ENCODE measurements at places on chromosomes 12 and 14. TPM values are rescaled to one million over a fixed set of nuclear protein-coding genes. Genes with fewer than 3 reads are reported as not detected.

GRCh38 chr14:95876761-95877538 is at the start of gene TUNAR:
Gene TUNAR (plus strand): TSS chr14:95876832.
- DNase-seq, result no peak

DNA sequence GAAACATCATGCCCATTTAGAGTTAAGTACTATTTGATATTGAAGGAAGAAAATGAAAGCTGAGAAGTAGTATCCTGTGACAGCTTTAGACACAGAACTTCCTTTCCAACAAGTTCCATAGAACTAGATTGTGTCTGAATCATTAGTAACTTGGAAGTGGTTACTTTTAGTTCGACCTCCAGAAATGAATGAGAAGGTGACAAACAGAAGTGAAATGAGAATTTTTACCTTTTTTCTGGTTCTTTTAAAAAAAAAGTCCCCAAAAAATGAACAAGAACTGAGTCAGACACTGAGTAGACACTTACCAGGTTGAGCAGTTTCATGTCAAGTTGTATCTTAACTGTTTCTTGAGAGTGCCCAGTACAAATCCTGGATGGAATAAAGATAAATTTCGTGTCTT is 3.0 kb downstream of the ATP6V0A2 start:
- no peak for DNase-seq

DNA sequence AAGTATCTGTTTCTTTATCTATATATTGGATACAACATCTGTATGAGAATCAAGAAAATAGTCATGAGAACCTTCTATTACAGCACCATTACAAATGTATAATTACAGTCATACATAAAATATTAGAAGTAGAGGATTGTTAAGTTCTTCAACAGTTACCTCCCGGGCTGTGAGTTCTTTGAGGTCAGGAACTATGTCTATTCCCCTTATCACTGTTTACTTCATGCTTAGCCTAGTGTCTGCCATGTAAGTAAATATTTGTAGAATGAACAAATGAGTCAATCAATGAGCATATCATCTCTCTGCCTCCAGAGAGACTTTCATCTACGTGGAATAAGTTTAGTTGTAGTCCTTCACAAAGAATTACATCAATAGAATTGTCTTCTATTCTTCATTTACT is 47.2 kb downstream of the PUS7L start:
- DNase-seq, result no peak

The SPTSSA gene
- total RNA-seq, result 15.9 TPM

The IAPP gene
- total RNA-seq, result not detected

- DNase-seq, result no peak
Measured at GRCh38 chr12:91744597-91744996, 401.0 kb downstream of the BTG1 start.

- DNase-seq, result no peak
Measured at GRCh38 chr14:51620056-51620455, 31.7 kb upstream of the FRMD6 start.

DNA sequence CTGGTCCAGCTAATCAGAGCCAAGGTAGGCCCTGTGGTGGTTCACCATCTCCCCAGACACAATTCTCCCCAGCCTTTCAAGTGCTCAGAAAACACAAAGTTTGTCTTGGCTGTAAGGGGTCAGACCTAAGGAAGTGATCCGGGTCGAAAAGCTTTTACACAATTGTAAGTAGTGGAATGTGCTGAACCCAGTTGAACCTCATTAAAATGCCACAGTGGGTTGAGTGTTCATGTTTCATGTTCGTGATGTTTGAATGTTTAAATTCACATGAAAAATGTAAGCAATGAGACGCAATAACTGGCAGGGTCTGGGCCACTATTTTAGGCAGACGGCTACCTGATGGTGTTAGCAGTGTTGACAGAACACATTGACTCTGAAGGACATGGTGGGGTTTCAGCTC is 60.9 kb upstream of the JDP2 start:
- DNase-seq, result peak; percentile 8

- DNase-seq, result no peak
Measured at GRCh38 chr14:64176330-64176729, 117.8 kb downstream of the ESR2 start.

GRCh38 chr12:38547586-38547985 is 231.0 kb downstream of the ALG10B start:
- DNase-seq, result no peak

- DNase-seq, result no peak
Measured at GRCh38 chr14:44317441-44317746, 189.7 kb downstream of the FSCB start.

- DNase-seq, result no peak
Measured at GRCh38 chr14:69050240-69051184, 71.4 kb upstream of the ACTN1 start.

GRCh38 chr14:75636100-75636692 is 24.5 kb downstream of the ERG28 start:
- DNase-seq, result peak; percentile 70

DNA sequence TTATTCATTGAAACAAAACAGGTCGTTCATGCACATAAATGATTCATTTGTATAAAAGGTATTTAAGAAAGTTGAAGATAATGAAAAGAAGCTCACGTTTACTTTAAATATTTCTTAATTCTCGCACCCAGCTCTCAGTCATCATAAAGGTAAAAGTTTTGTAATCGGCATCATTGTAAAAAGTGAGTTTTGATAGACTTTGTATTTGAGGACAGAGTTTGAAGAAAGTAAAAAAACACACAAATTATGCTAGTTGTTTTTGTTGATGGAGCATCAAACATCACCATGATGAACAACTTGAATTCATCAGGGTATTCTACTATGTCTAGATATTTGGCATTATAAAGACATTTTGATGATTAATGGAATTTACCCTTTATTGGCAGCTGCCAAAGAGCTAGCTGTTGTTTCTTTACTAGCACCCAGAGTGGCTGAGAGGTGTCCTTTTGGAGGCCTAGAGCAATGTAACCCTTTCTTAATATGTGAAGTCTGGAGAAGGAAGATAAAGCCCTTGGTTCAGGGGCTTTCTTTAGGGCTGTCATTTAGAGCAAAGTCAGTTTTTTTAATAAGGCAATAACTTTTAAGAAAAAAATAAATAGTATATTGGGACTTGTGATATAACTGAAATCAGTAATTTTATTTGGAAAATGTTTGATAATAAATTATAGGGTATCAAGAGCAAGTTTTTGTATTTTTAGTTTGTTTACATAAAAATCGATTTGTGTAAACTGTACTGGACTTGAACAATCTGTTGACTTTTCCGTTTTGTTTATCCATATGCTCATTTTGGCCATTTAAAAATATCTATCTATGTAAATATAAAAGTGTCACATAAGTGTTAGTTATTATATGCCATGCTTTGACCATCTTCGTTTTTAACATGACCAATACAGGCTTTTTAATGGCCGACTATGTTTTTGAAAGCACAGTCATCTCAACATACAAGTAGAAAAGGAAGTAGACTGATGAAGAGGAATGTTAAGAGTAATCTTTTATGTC is 7.4 kb downstream of the GLRX5 start:
- no peak for DNase-seq

DNA sequence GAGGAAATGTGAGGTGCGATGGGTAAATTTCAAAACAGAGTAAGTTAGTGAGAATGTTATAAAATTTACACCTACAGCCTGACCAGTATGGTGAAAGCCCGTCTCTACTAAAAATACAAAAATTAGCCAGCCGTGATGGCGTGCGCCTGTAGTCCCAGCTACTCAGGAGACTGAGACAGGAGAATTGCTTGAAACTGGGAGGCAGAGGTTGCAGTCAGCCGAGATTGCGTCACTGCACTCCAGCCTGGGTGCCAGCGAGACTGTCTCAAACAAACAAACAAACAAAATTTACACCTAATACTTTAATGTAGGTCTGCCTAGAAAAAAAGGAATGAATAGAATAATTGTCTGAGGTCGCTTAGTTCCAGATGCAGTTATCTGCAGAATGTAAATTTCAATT is 37.6 kb downstream of the SLC2A14 start:
- no peak for DNase-seq

GRCh38 chr12:40188558-40189320 is 36.1 kb upstream of the LRRK2 start:
- DNase-seq, result no peak

The OASL gene
- total RNA-seq, result 1.2 TPM

The TPH2 gene
- total RNA-seq, result not detected

The SMIM41 gene
- total RNA-seq, result 2.0 TPM

- DNase-seq, result no peak
Measured at GRCh38 chr12:15823360-15824128, 34.4 kb upstream of the EPS8 start.

DNA sequence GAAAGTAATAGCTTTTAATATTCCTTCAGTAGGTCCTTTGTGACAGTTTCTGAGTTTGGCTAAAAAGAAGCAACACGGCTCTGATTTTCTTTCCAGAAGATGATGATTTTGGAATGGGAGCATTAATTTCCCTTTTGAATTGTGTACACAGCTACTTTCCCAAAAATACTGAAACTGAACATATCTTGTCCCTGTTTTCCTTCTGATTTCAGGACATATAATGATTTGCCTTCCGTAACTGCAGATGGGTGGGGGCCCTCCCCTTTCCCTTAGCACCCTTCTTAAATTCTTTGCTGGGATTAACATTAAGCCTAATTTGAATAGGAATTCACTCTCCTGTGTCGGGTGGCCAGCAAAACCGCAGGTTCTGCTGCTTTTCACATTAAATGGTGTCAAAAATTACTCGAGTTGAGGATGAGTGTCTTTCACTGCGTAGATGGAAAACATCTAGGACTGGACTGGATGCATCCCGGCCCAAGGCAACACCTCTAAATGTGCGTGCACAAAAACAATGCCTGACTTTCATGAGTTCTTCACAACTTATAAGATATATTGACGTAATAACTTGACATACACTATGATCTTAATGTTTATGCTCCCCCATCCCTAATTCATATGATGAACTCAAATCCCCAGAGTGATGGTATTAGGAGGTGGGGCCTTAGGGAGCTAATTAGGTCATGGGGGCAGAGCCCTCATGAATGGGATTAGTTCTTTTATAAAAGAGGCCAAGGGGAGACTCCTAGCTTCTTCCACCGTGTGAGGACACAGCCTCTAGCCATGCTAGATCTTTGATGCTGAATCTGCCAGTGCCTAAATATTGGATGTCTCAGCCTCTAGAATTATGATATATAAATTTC is 158.1 kb downstream of the AEBP2 start:
- no peak for DNase-seq

DNA sequence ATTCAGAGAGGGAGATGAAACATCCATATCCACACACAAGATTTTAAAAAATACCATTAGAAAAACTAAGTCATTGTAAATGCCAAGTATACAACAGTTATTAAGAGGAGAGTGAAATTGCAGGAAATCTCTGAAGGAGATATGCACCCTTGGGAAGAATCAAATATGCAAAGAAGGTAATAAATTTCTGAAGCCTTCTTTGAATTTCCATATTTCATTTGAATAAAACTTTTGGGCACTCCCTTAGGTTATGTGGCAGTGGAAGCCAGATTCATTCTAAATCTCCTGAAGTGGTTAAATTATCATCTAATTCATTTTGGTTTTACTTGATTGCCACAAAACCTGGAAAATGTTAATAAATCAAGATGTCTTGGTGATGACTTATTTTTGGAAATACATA is 138.9 kb upstream of the CLEC14A start:
- no peak for DNase-seq

DNA sequence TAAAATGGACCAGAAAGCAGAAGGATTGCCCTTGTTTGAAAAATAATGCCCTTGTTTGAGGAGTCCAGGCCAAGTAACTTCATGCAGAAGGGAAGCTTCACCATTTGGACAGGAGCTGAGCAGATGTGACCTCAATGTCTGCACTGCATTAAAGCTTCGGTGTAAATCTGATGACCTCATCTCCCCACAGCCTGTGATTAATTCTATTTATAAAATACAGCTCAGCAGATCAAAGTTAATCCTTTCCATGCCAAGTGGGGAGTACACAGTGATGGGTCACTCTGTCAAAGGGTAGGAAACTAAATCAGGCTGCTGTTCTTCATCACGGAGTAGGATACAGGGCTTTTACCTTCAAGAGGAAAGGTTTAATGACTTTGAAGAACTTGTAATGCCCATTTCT is 533.7 kb downstream of the RPS29 start:
- peak; percentile 69 for DNase-seq

- DNase-seq, result no peak
Measured at GRCh38 chr12:1050059-1050707, 59.2 kb downstream of the ERC1 start.

The KLHDC1 gene
- total RNA-seq, result 5.4 TPM

DNA sequence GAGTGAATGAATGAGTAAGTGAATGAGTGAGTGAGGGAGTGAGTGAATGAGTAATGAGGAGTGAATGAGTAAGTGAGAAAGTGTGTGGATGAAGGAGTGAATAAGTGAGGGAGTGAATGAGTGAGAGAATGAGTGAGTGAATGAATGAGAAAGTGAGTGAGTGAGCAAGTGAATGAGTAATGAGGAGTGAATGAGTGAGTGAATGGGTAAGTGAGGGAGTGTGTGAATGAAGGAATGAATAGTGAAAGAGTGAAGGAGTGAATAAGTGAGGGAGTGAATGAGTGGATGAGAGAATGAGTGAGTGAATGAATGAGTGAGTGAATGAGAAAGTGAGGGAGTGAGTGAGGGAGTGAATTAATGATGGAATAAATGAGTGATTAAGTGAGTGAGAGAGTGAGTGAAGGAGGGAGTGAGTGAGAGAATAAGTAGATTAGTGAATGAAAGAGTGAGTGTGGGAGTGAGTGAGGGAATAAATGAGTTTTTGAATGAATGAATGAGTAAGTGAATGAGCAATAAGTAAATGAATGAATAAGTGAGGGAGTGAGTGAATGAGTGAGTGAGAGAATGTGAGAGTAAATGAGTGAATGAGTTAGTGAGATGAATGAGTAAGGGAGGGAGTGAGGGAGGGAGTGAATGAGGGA is 364.5 kb downstream of the ADGRD1 start:
- no peak for DNase-seq

GRCh38 chr12:126036348-126036747 is 971.1 kb downstream of the AACS start:
- DNase-seq, result no peak

DNA sequence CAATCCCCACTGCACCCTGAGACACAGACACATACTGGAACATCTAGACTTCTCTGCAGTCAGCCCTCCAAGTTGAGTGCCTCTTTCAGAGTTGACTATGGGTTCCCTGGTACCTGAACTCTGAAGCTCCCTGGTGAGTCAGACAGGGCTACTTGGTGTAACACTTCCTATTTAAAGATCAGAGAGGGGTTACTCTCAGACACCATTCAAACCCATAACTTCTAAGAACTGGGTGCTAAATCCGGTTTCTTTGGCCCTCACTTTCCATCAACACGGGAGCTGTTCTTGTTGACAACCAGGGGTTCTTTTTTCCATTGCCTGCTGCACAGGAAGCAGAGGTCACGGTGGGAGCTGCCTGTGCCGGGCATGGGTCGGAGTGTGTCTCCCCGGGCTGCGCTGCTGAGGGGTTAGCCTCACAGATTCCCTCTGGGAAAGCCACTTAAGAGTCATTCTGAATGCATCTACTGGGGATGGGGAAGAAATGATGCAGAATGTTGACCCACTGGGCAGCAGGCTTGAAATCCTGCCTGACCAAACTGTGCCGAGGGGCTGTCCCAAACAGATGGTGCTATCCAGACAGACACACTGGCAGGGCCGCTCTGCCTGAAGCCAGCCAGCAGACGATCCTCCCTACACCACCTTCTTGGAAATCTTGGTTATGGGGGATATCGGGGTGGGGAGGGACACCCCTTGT is 74.1 kb downstream of the PITPNM2 start:
- DNase-seq, result peak; percentile 22

- no peak for DNase-seq
Measured at GRCh38 chr12:28223025-28223554, 32.8 kb downstream of the CCDC91 start.

GRCh38 chr14:22510527-22511110 is 78.4 kb downstream of the DAD1 start:
- DNase-seq, result peak; percentile 52

The MIPOL1 gene
- total RNA-seq, result 8.6 TPM

- no peak for DNase-seq
Measured at GRCh38 chr14:95841668-95842067, 35.0 kb upstream of the TUNAR start.

The KRT4 gene
- total RNA-seq, result under 0.01 TPM

The DNAI7 gene
- 0.17 TPM for total RNA-seq
